Tongue (tissue), 3 donors: ENCODE measurements at places on chromosomes 4 and X. TPM values are rescaled to one million over a fixed set of nuclear protein-coding genes. Genes with fewer than 3 reads are reported as not detected.

TMEM255A gene
- 6.7 TPM for total RNA-seq

HSFX4 gene
- not detected for total RNA-seq

MGAT4D gene
- total RNA-seq: not detected

DCAF4L1 gene
- not detected for total RNA-seq

ARMCX1 gene
- 133 TPM for total RNA-seq

HPGDS gene
- 2.8 TPM for total RNA-seq

- DNase-seq: no peak
These were observed 146.1 kb downstream of the GPR143 start for GRCh38 chrX:9619581-9619980.

GRCh38 chr4:156169011-156169410 lies 215.3 kb upstream of the CTSO start:
- DNase-seq: peak; percentile 83
